ENCODE measurements at places on chromosomes 3 and 15.

DNA sequence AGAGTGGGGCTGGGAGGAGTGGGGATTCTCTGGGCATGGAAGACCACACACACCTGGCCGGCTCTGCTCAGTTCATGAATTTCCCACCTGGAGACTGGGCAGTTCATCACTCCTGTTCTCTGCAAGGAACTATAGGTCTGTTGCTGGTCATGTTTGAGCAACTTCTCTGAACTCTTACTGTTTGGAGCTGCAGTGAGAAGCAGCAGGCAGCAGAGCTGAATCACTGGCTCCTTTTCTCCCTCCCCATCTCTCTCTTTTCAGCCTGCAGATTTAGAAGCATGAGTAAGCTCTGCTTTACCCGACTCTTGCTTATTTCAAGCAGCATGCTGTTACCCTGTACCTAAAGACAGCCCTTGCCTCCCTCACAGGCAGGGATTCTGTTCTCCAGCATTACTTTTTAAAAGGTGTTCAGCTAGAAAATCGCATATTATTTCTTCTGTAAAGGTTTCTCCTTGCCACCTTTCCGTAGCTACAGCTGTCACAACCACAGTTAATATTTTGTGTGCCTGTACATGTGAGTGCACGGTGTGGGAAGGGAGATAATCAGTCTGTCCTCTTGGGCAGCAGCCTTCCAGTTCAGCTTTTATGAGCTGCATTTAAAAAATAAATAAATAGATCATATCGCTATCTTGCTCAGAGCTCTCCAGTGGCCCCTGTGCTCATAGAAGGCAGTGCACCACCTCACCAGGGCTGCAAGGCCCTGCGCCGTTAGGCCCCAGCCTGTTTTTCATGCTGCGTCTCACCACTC is 131.6 kb downstream of the CHCHD6 start:
- DNase-seq = no peak

GRCh38 chr15:45521596-45522327 is 793 bp downstream of the SLC30A4 start:
- DNase-seq = peak; percentile 4

GRCh38 chr3:70990723-70991122 is 592.8 kb downstream of the FOXP1 start:
- no peak for DNase-seq

DNA sequence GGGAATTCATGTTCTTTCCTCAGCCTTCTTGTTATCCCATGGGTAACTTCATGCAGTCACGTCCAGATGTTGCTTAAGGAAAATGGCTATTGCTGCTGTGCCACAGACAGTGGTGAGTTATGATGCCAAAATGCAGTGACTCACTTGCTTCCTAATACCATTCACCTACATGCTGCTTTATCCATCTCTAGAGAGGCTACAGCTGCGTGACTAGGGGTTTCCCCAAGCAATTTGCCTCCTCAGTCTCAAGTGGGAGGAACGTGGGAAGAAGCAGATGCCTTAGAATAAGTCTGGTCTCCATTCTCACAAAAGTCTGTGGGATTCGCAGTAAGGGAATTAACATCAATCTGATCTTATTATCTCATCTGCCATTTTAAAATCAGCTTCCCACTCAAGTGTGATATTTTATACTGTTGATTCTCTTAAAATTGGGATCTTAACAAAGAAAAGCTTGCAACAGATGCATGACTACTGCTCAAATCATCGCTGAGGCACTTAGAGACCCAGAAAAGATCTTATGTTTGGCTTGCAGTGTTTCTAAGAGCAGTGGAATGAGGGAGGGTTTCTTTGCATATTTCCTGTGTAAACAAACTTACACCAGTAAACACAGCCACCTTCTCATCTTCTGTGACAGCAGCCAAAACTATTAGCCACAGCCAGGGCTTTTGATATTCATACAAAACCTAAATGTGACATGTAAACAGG is 62.0 kb upstream of the ACP3 start:
- no peak for DNase-seq

DNA sequence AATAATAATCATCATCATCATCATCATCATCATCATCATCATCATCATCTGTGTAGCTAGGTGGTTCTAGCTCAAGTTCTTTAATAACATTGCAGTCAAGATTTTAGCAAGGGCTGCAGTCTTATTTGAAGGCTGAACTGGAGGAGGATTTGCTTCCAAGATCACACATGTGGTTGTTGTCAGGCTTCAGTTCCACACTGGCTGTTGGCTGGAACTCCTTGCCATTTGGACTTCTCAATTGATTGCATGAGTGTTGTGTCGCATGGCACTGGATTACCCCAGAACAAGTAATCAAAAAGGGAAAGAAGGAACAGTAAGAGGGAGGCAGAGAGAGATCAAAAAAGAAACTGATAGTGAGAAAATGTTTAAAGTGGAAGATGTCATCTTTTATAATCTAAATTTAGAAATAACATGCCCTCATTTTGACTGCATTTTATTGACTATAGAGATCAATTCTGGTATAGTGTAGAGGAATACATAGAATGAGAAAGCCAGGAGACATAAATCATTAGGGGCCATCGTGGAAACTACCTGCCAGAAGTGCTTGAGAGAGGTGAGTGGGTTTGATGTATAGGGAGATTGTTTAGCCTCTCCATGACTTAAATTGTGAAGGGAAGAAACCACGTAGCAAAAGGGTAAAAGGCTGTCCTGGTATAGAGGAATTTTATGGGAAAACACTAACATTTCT is 346.6 kb upstream of the RBMS3 start:
- no peak for DNase-seq

DNA sequence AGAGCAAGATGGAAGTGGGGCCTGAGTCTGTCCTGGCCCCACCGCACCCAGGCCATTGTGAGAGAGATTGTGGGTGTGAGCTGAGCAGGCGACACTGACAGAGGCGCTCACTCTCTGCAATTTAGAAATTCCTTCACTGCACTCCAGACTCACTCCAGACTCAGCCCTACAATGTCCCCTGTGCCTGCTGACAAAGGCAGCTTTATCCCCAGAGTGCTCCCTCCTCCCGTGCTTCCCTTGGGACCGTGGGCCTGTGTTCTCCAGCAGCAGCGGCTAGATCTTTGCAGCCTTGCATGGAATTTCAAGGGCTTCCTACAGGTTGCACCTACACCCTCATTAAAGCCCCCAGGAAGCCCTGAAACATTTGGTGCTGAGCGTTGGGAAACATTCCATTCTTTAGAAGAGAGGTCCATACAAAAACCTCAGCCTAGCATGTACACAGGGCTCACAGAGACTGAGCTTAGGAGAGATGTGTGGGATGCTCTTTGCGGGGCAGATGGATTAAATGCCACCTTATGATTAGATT is 1.3 kb upstream of the IL16 start:
- DNase-seq = no peak

DNA sequence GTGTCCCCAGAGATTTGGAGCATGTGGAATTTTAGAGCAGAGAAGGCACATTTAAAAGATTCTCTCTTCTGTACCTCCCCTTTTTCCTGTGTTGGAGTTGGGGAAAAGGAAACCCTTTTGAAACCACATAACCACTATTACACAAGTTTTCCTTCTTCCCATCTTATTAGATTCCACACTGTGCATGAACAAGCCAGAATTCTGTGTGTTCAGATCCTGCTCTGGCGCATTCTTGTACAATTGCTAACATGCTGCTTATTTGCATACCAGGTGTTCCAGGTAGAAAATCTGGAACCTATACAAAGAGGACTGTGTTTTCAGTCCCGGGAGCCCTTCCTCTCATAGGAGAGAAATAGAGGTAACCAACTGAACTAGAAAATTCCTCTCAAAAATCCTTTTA is 2.6 kb upstream of the CIB2 start:
- no peak for DNase-seq

DNA sequence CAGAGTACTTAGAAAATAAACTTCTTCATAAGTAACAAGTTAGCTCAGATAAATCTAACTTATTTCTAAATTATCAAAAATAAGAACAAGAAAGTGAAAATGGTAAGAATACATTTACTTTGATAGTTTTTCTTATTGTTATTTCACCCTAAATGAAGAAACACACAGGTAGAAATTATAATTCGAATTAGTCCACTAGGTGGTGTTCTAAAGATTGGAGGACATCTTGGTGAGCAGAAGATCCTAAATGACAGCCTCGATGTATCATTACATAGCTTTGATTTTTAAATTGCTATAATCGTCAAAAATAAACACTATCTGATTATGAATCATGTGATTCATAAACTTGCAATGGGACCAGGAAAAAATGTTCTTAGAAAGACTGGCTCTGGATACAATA is 280.8 kb upstream of the UBE2E2 start:
- DNase-seq = no peak

DNA sequence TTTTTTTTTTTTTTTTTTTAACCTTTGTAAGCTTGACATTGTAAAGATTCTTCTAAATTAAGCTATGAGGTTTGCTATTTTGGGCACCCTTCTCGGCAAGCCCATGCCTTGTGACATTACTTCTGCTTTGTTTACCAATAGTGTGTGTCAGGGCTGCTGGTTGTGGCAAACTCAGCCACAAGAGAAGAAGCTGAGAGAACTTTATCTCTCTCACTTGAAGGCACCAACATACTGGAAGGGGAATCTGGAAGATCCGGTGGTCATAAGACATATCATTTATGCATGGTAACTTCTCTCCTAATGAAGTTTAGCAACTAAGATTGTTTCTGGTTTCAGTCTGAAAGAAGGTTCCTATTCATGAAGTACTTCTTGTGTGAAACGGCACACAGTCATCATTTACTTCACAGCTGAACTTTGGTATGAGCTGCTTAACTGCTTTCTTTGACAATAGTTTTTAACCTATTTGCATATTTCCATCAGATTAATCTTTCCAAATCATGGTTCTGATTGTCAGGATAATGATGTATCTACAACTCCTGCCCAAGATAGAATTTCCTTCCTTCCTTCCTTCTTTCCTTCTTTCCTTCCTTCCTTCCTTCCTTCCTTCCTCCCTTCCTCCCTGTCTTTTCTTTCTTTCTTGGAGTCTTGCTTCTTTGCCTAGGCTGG is 189.3 kb downstream of the NFKBIZ start:
- no peak for DNase-seq

- no peak for DNase-seq
These were observed 33.2 kb upstream of the ZFAND6 start for GRCh38 chr15:80026310-80026709.
